ENCODE measurements at places on chromosomes 12 and 14.

- DNase-seq: no peak
These were observed 123.3 kb downstream of the RFLNA start for GRCh38 chr12:124418156-124418555.

- DNase-seq: no peak
These were observed 696.1 kb upstream of the TMEM132C start for GRCh38 chr12:127570793-127571360.

- DNase-seq: no peak
These were observed 410.6 kb downstream of the DPF3 start for GRCh38 chr14:72483311-72483710.

- no peak for DNase-seq
These were observed 121.0 kb upstream of the GARIN2 start for GRCh38 chr14:67068251-67068650.

- DNase-seq: no peak
These were observed 129.8 kb upstream of the CPM start for GRCh38 chr12:69062621-69063237.

All from stimulated activated effector memory CD8-positive, alpha-beta T cell treated with anti-CD3 and anti-CD28 coated beads, Interleukin-12 subunit alpha, Interleukin-12 subunit beta, amount 100 ng/mL, for 72 hours (primary cell).